Type B pancreatic cell (in vitro differentiated cells): ENCODE measurements at places on chromosomes 1 and 21. TPM values are rescaled to one million over a fixed set of nuclear protein-coding genes. Genes with fewer than 3 reads are reported as not detected.

Gene ADAM30
- not detected in 2 replicates for total RNA-seq

DNA sequence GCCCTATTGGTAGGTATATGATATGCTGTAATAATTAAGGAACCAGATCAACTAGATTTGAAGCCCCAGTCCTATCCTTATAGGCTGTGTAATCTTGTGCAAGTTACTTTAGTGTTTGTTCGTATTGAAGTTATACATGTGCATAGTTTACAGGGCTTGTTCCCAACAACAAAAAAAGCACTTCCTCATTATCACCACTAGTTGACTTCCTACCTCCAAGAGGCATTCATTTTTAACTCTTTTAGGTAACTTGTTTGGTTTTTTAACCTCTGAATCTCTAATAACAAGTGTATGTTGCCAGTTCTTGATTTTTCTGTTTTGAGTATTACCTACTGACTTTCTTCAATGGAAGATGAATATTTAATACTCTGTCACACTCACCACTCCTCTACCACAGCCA, 71.9 kb downstream of the ST3GAL3 start:
- DNase-seq = no peak

Gene CZIB
- total RNA-seq = 36.2 and 72.7 TPM in 2 replicates

- no peak for DNase-seq
Measured at GRCh38 chr1:115186711-115187265, 97.5 kb upstream of the TSPAN2 start.

GRCh38 chr21:42745511-42746239, 92.3 kb downstream of the PDE9A start:
- DNase-seq = no peak

Gene DHCR24
- 119 and 149 TPM in 2 replicates for total RNA-seq

- DNase-seq = no peak
Measured at GRCh38 chr1:183946320-183946613, 91.3 kb downstream of the COLGALT2 start.

Gene ANGPTL1
- total RNA-seq = 0.43 and 17.9 TPM in 2 replicates

Gene MYCL
- 19.5 and 36.5 TPM in 2 replicates for total RNA-seq

DNA sequence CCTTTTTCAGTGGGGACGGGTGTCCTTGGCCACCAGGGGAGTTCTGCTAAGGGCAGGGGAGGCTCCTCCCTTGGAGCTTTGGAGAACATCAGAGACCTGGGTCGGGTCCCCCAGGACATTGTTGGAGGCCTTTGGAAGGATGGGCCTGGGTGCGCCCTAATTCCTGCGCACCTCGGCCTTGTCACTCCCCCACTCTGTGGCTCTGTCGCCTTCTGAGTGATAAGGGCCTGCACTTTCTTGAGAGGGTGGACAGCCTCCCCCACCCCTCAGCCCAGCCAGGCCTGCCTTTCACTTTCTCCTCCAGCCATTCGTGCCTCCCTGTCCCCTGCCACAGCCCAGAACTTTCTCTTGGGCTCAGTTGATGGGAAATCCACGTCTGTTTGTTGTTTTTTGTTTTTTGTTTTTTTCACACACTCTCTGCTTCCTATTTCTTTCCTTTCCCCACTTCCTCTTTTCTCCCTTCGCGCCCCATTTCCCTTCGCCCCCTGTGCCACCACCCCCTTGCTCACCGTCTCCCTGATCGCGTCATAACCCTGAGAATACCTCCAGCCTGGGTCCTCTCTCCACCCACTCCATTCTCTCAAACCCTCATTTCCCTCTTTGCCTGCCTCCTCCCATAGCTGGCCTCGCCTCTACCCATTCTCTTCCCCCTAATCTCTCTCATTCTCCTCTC, 85.6 kb downstream of the PAX7 start:
- DNase-seq = no peak

- DNase-seq = no peak
Measured at GRCh38 chr1:18814874-18815531, 44.5 kb downstream of the TAS1R2 start.

Gene CYP4Z1
- not detected in 2 replicates for total RNA-seq

DNA sequence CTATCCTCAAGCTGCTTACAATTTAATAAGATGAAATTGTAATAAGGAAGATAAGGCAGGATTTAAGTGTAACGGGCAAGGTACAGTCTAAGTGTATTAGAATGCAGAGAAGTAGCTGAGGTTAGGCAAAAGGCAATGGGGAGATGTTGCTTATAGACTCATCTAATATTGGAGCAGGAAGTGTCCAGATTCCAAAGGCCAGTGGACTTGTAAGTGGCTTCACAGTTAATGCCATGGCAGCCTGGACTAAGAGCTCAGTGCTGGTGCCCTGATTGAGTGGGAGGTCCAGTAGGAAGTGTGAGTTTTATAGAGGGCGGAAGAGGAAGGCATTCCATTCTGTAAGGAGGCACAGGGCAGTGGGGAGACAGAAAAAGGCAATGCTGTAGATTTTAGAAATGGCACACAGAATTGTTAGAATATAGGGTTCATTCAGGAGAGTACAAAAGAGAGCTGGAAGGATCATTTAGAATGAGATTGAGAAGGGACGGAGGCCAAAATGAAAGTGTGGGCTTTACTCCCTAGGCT, 12.6 kb downstream of the MAP3K21 start:
- no peak for DNase-seq
